ENCODE measurements at places on chromosomes 12 and 14.

DNA sequence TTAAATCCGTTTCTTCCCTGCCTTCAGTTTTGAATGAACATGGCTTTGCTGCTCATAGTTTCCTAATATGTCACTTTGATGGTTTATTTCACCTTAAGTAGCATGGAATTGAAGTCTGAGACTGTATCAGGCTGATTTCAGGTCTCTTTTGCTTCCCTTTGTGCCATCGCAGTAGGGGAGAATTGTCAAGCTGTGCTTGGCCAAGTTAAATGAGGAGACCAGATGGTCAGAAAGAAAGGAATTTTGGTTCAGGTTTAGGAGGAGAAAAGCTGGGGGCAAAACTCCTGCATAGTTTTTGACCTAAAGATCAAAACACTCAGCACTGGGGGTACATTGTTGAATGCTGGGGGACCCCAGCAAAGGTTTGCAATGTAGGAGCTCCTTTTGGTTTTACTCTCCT lies 398.4 kb downstream of the NUAK1 start:
- no peak for DNase-seq

- DNase-seq = no peak
Observed at GRCh38 chr12:58314610-58315009, 373.2 kb downstream of the ATP23 start.

DNA sequence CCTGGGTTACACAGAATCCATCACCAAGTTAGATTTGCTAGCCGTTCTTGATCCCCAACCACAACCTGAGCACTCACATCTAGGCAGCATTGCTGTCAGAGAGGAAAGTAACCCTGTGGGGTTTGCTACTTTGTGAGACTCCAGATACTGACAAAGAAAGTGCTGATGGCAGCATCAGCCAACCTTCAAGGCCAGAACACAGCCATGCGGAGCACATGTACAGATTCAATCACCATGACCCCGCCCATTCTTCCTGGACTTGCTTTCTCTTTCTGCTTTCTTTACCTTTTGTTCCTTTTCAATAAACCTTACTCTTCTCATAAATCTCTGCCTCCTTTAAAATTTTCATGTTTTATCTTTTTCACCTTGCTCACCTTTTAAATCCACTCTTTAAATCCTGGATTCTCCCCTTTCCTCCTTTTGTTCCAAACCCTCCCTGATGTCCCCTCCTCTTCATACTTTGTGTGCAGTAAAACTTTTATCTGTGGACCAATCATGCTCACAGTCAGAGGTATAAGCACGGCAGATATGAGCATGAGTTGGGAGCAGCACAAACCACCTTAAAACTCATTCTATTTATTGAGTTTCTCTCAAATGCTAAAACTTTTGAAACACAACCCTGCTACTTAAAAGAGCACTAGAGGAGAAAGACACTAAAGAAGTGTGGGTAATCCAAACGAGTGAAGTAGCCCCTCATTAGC lies 21.9 kb upstream of the CERS5 start:
- peak; percentile 42 for DNase-seq

DNA sequence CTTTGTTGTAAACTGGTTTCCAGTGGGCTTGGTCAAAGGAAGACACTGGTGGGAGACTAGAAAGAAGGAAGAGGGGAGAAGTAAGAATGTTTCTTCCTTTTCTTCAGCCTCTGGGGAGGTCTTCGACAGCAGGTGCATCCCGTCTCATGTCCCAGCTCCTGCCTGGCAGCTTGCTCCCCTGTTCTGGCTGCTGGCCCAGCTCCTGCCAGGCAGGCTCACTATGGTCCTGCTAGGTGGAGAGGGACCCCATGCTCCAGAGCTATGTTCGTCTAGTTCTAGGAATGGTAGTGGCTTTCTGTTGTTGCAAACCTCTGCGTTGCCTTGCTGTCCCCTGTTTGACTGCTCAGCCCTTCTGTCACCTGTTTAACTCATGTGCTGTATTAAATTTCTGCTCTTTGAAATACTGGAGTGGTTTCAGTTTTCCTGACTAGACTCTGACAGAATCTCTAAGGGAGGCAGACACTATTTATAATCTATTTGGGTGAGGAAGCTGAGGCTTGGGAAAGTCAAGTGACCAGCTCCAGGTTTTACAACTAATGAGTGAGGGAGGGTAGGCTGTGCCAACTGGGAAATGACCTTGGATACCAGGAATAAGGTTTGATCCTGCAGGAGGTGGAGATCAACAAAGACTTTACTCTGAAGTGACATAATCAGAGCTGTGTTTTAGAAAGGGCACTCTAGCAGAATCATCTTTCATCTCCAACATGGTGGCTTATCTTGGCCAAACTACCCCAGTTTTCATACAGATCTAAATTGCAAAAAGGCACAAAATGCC lies 94.7 kb upstream of the DDHD1 start:
- DNase-seq = no peak

DNA sequence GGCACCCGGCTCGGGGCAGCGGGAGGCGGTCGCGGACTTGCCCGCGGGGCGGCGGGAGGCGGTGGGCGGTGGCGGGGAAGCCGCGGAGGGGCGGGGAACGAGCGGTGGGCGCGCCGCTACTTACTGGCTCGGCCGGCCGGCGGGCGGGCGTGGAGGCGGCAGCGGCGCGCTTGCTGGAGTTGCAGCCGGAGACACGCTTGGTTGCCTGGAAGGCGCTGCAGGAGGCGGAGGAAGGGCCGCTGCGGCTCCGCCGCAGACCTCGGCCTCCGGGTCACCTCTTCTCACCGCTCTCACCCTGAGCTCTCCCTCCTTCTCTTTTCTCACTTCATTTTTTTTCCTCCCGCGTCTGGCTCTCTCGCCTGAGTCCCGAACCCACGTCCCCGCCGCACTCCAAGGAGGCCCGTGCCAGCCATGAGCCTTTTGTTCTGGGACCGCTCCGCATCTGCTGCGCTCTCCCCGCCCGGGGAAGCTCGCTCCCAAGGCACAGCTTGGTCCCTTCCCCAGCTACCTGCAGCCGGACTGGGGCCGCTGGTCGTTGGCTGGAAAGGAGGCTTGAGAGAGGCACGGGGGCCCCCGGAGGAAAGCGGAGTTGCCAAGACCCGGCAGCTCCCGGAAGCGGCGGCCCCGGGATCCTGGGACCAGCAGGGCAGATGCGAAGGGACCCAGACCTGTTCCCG lies 592 bp upstream of the KCNK10 start:
- DNase-seq = peak; percentile 82

GRCh38 chr12:122503783-122504590 lies 3.3 kb upstream of the ZCCHC8 start:
- no peak for DNase-seq

DNA sequence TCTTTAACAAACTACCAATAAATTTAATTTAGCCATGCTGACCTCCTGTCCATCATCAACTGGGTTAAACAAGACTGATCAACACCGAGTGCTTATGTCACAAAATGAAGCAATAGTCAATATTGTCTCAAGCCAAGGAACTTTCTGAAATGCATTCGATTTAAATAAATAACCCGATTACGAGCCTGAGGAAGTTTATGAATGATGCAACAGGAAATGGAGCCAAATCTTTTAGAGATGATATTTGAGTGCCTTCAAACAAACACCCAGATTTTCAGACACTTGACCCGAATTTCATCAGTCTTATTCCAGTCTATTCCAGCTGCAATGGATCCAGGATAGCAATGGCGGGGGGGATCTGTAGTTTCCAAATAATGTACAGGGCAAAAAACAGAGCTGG lies 27.9 kb downstream of the FAR2 start:
- no peak for DNase-seq

DNA sequence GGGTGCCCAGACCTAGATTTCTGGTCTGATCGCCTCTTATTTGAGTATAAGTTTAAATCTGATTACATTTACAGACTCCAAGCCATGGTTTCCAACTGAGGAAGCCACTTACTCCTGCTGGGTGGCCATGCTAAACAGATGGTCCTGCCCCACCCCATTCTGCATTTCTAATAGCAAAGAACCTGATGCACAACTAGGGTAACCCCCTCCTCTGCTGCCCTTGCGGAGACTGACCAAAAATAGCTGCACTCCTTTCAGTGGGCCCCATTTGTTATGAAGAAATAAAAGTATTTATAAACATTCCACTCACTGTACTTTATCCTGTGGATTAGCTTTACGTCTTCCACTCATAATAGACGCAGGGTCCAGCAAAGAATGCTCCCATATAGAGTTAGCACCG lies 6.8 kb downstream of the GIT2 start:
- DNase-seq = no peak

DNA sequence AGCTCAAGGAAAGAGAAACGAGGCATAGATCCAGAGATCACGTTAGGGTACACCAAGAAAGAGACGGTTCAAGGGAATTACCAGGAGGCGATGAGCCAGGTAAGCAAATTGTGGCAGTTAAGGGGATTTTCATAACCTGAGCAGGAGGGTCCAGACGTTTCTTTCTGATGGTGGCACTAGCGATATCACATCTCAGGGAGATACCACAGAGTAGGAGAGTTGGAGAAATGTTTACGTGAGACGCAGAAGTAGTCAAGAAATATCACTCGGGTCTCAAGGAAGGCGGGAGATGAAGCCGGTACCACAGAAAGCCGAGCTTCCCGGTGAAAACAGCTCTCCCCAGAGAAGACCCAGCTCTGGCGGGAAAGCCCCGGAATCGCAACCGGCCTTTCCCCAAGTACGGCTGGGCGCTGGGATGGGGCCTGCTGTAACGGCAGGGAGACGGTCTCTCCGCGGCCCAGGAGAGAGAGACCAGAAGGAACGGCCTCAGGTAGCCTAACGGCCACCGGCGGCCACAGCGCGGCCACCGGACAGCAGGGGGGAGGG lies 485 bp downstream of the SENP1 start:
- DNase-seq = peak; percentile 33

GRCh38 chr12:109876406-109876805 lies 3.9 kb downstream of the GLTP start:
- DNase-seq = no peak

- DNase-seq = no peak
Observed at GRCh38 chr12:94261119-94261518, 112.7 kb downstream of the PLXNC1 start.
